ENCODE measurements at places on chromosomes 1 and 21.

DNA sequence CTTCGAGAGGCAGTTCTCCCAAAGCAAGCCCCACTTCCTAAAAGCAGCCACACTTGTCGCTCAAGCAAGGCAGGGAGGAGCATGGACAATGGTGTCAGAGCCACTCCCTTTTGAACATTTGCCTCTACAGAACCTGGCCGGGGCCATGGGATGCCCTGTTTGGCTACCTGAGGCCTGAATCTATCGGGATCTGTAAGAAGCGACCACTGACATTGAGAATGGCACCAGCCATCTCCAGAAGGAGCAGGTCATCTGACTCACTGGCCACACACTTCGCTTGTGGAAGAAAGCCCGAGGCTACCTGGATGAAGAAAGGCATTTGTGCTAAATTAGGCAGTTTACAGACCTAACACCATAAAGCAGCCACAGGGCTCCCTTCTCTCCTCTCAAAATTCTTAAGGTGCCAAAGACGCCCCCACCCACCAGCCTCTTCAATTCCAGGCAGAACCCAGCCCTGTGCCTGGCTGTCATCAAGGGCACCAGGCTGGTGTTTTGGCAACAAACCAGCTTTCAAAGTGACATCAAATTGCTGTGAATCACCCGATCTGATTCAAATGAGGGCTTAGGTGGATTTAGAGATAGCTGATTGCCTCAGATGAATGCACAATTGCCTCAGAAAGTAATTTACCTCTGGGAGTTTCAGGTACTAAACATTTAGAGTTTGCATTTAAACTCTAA is 104.8 kb downstream of the ETS2 start:
- no peak for ATAC-seq

DNA sequence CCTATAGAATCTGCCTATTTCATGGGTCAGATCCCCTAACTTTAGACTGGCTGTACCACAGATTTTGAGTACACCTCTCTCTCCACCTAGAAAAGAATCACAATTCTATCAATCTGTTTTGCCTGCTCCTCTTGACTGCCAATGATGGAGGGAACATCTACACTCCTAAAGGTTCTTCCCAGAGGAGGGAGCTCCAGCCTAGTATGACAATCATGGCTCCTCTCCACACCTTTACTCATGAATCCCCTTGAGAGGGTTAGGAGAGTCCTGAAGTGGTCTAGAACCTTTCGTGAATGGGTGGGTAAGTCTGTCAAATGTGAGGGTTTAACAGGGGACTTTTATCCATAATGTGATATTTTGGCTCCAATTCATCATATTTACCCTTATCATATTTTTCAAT is 48.0 kb downstream of the DNAI4 start:
- no peak for ATAC-seq

GRCh38 chr1:152227310-152227928 is 3.4 kb upstream of the HRNR start:
- no peak for ATAC-seq

DNA sequence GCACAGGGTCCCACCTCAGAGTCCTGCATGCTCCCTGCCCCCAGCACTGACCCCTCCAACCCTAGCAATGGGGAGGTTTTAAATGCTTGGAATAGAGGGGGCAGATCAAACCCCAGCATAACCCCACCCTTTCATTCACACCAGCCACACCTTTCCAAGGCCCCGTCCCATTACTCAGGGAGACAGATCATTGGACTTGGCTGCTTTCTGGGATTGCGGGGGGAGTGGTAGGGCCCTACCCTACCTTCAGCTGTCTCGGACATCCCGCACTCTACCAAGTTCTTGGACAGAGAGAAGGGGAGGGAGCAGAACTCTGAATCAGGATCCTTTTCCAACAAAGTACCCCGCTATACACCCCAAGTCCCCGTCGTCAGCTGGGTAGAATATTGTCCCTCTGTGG is 983 bp downstream of the PADI2 start:
- ATAC-seq = no peak

GRCh38 chr1:3679098-3679555 is 26.8 kb downstream of the TP73 start:
- ATAC-seq = no peak

DNA sequence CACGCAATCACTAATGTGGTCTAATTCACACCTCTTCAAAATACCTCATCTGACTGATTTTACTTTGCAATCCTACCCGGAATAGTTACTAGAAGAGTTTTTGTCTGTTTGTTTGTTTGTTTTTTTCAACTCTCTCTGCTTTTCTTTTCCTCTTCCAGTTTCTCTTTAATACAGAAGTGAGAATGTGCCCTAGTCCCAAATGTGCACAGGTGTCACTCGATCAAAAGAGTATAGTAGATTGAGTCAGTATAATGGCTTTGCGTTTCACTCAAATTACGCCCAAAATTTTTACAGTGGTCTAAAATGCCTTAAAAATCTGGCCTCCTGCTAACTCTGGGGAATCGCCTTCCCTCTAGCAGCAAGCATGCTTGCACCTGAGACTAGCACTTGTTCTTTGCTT is 1536.8 kb downstream of the KCNT2 start:
- no peak for ATAC-seq

- ATAC-seq = peak; percentile 58
Measured at GRCh38 chr1:67044631-67045270, 9.2 kb downstream of the SLC35D1 start.

DNA sequence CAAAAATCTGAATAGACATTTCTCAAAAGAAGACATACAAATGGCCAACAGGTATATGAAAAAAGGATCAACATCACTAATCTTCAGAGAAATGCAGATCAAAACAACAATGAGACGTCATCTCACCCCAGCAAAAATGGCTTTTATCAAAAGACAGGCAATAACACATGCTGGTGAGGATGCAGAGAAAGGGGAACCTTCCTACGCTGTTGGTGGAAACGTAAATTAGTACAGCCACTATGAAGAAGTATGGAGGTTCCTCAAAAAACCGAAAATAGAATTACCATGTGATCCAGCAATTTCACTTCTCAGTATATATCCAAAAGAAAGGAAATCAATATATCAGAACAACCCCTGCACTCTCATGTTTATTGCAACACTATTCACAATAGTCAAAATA is 65.1 kb upstream of the ATP1B1 start:
- no peak for ATAC-seq

- ATAC-seq = peak; percentile 92
Measured at GRCh38 chr1:183609313-183609712, 19.1 kb upstream of the NCF2 start.

GRCh38 chr21:44726826-44727225 is 15.5 kb upstream of the TSPEAR start:
- ATAC-seq = no peak

- ATAC-seq = peak; percentile 38
Measured at GRCh38 chr1:201020721-201021629, 2.5 kb downstream of the KIF21B start.

Measured in SK-N-SH treated with all-trans-retinoic acid at 6 μM for 48 hours (cell line).